Left ventricle myocardium inferior (tissue), 1 donor: ENCODE measurements at places on chromosomes 6 and 20. TPM values are rescaled to one million over a fixed set of nuclear protein-coding genes. Genes with fewer than 3 reads are reported as not detected.

DNA sequence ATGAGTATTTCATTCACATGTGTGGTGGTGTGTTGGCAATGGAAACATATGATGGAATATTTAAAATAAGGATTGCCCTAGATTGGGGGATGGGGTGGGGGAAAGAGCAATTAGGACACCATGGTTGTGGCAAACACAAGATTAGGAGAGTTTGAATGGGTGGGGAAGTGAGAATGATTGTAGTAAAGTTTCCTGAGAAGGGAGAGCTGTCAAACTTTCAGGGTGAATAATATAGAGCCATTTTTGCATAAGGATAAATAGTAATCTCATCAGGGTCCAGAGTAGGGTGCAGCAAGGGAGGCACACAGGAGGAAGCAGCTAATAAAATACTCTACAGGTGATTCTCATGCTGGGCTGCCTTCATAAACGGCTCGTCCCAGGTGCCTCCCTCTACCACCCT, 294.9 kb upstream of the MARCKS start:
- no peak for DNase-seq

DNA sequence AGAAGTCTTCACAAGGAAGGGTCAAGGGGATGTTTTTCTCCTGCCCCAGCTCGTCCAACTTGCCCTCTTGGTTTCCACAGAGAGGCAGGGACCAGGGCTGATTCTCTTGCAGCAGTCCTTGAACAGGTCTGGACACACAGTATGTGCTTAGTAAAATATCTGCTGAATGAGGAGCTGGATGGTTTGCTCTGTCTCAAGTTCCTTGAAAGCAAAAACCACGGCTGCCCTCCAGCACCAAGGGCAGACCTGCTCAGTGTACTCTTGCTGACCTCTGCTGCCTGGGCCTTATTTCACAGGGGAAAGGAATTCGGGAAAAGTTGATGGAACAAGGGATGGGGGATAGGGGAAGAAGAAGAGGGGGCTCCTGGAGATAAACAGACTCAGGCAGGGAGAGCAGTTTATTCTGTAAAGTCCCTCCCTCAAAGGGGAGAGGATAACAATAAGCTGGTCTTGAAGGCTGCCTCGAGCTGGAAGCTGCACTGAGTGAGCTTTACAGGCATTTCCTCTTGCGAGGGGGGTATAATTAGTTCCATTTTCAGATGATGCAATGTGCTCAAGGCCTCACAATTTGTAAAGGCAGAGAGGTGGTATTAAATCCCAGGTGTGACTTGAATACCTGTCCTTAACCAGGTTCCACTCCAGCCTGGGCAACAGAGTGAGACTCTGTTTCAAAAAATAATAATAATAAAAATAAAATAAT, 10.3 kb downstream of the KCNK5 start:
- no peak for DNase-seq

- no peak for DNase-seq
Measured at GRCh38 chr20:35018590-35019371, 63.1 kb downstream of the MYH7B start.

GRCh38 chr6:145744619-145745018, 9.3 kb upstream of the EPM2A start:
- no peak for DNase-seq

GRCh38 chr6:35069262-35069661, 71.9 kb downstream of the TCP11 start:
- no peak for DNase-seq

GRCh38 chr6:90892271-90892670, 305.4 kb upstream of the MAP3K7 start:
- DNase-seq = no peak

- no peak for DNase-seq
Measured at GRCh38 chr20:8127553-8128255, 4.4 kb upstream of the PLCB1 start.

Gene MCCD1
- not detected for total RNA-seq

Gene STX16
- 28.0 TPM for total RNA-seq
